ENCODE measurements at places on chromosomes 2 and 18.

GRCh38 chr2:6946722-6947121, 29.5 kb downstream of the RNF144A start:
- H3K4me1 ChIP-seq, result no peaks in the 10 kb centered on the region
- DNase-seq, result no peak
- H3K27me3 ChIP-seq, result no peaks in the 10 kb centered on the region
- no peak overlapping the region for H3K27ac ChIP-seq
- H3K36me3 ChIP-seq, result no peaks in the 10 kb centered on the region

DNA sequence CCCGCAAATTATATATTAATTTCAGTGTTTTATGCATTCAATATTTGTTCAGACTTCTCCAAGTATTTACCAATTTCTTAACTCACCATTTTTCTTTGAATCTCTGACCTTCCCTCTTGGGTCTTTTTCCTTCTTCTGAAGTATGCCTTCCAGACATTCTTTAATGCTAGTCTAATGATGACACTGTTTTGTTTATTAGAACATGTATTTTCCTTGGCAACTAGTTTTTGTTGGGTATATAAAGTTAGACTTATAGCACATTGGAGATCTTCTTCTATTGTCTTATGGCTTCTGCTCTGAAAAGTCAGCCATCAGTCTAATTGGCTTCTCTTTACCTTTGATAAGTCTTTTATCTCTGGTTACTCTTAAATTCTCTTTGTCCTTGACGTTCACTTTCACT, 423.2 kb upstream of the NRP2 start:
- no peaks in the 10 kb centered on the region for H3K4me1 ChIP-seq
- no peak overlapping the region for H3K4me3 ChIP-seq
- H3K27ac ChIP-seq, result no peak overlapping the region
- no peak for DNase-seq
- H3K27me3 ChIP-seq, result no peaks in the 10 kb centered on the region

DNA sequence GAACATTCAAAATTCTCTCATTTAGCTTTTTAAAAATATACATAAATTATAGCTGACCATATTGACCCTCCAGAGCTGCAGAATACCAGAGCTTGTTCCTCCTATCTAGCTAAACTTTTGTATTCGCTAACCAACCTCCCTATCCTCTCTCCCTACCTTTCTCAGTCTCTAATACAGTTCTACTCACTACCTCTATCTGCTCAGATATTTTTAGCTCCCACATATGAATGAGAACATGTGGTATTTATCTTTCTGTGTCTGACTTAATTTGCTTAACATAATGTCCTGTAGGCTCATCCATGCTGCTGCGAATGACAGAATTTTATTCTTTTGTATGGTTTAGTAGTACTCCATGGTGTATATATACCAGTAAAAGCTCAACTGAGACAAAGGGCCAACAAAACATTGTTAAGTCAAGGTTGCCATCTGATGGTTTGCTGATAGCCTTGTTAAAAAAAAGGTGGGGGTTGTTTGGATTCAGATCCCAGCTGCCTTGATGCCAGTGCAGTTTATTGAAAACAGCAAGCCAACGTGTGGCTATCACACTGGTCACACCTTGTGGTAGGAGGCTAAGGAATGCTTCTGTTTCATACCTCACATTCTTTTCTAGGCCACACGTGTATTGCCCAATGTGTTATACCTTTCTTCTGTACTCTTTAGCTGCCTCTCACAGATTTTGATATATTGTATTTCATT, 101.5 kb downstream of the VWA3B start:
- H3K27me3 ChIP-seq, result peaks cover 9% of the 10 kb centered on the region
- H3K27ac ChIP-seq, result no peak overlapping the region
- H3K4me3 ChIP-seq, result no peak overlapping the region
- H3K36me3 ChIP-seq, result no peaks in the 10 kb centered on the region
- no peak for DNase-seq

GRCh38 chr2:132804051-132804450, 134.0 kb upstream of the LYPD1 start:
- H3K27me3 ChIP-seq, result no peaks in the 10 kb centered on the region
- H3K36me3 ChIP-seq, result no peaks in the 10 kb centered on the region
- no peak overlapping the region for H3K4me3 ChIP-seq
- H3K27ac ChIP-seq, result no peak overlapping the region
- DNase-seq, result no peak

DNA sequence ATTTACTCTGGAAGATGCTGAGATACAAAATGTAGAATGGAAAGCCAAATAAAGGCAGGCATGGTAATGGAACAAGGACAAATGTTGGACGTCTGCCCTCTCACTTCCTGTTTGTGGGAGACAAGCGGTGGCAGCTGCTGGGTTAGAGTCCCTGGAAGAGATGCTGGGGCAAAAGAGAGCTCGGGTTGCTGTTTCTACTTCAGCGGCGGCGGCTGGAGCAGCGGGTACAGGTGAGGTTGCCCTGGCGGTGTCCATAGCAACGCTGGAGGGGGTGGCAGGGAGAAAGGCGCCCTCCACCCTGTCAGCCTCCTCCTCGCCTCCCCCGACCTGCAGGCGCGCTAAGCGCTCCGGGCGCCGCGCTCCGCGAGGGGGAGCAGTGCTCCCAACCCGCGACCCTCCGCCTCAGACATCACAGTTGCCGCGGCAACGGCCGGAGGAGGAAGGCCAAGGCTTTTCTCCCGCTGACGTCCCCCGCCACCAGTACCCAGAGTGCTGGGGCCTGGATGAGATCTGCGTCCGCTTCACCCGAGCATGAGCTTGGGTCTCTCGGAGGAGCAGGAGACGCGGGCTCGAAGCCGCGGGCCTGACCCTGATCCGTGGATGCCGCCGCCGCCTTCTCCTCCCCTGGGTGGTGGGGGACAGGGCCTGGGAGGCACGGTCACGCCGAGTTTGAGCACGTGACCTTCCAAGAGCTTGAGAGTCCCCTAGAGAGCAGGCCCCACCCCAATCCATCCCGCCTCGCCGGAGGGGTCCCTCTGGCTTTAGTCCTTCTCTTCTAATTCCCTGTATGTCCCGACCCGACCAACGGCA, 65.6 kb downstream of the NOL4 start:
- peak; percentile 33 for DNase-seq
- H3K36me3 ChIP-seq, result no peaks in the 10 kb centered on the region
- H3K4me3 ChIP-seq, result peak overlapping the region; percentile 45
- H3K4me1 ChIP-seq, result peaks cover 6% of the 10 kb centered on the region
- peak overlapping the region; percentile 30 for H3K27ac ChIP-seq

GRCh38 chr2:176650104-176650837, 381.0 kb downstream of the MTX2 start:
- H3K27ac ChIP-seq, result no peak overlapping the region
- no peaks in the 10 kb centered on the region for H3K4me1 ChIP-seq
- peaks cover 26% of the 10 kb centered on the region for H3K27me3 ChIP-seq
- DNase-seq, result no peak
- no peak overlapping the region for H3K4me3 ChIP-seq

- no peaks in the 10 kb centered on the region for H3K4me1 ChIP-seq
- no peaks in the 10 kb centered on the region for H3K27me3 ChIP-seq
- H3K27ac ChIP-seq, result no peak overlapping the region
- no peak overlapping the region for H3K4me3 ChIP-seq
Observed at GRCh38 chr18:74351354-74351753, 35.7 kb downstream of the C18orf63 start.

GRCh38 chr2:225019105-225019504, 23.2 kb downstream of the DOCK10 start:
- H3K4me3 ChIP-seq, result no peak overlapping the region
- no peaks in the 10 kb centered on the region for H3K4me1 ChIP-seq
- H3K27me3 ChIP-seq, result no peaks in the 10 kb centered on the region
- DNase-seq, result no peak
- H3K27ac ChIP-seq, result no peak overlapping the region
- H3K36me3 ChIP-seq, result no peaks in the 10 kb centered on the region

DNA sequence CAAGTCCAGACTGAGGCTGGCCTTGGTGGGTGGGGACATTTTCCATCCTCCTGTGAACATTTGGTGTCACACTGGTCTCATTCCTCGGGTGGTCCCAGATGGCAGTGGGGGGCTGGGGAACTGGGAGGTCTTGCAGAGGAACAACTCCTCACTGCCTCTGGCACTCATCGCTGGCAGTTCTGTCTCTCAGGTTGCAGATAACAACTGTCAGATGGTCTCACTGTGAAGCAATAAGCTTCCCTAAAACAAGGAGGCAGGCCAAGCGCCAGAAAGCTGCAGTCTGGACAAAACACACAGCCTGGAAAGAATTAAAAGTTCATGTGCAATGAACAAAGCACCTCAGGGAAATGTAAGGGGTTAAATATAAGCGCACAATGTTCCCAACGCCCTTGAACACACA, 78.1 kb downstream of the IRS1 start:
- no peak for DNase-seq
- H3K27me3 ChIP-seq, result no peaks in the 10 kb centered on the region
- no peaks in the 10 kb centered on the region for H3K36me3 ChIP-seq

DNA sequence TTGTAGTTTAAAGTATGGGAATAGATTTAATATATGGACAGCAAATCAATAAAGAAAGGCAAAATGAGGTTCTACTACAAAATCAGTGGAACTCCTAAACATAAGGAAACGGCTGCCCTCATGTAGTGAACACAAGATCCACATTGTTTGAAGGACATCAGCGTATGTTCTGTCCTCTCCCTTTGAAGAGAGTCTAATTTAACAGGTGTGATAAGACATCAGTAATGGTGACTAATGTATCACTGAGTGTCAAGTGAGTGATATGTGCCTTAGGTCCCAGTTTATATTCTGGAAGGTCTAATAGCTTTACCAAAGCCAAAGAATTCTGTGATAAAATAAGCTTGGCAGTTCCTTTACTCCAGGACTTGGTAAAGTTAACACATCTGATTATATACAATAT, 248.7 kb downstream of the PTPRM start:
- no peaks in the 10 kb centered on the region for H3K27me3 ChIP-seq
- peaks cover 4% of the 10 kb centered on the region for H3K4me1 ChIP-seq
- no peaks in the 10 kb centered on the region for H3K36me3 ChIP-seq
- no peak overlapping the region for H3K4me3 ChIP-seq

- no peaks in the 10 kb centered on the region for H3K36me3 ChIP-seq
- no peaks in the 10 kb centered on the region for H3K4me1 ChIP-seq
- no peak for DNase-seq
- no peak overlapping the region for H3K27ac ChIP-seq
- peaks cover 5% of the 10 kb centered on the region for H3K27me3 ChIP-seq
Observed at GRCh38 chr18:59505356-59505755, 146.3 kb upstream of the LMAN1 start.

DNA sequence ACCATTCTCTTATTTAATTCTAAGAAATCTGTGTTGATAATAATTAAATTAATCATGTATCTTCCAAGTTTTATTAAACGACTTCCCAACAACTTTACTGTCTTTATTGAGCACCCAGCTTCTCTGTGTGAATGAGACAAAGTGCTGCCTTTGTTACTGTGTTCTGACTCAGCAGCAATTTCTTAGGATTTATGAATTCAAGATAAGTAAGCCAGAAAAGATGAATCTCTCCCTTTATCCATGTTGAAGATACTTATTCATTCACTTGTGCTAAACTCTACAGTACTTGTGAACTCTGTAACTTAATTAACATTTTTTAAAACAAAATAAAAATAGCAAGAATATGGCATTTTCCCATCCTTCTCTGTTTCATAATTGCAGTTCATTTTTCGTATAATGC, 1403.3 kb upstream of the DDX18 start:
- DNase-seq, result no peak
- H3K4me3 ChIP-seq, result no peak overlapping the region
- H3K27me3 ChIP-seq, result no peaks in the 10 kb centered on the region
- H3K4me1 ChIP-seq, result no peaks in the 10 kb centered on the region
- H3K36me3 ChIP-seq, result no peaks in the 10 kb centered on the region

- H3K4me3 ChIP-seq, result no peak overlapping the region
- no peaks in the 10 kb centered on the region for H3K36me3 ChIP-seq
- H3K27me3 ChIP-seq, result no peaks in the 10 kb centered on the region
Observed at GRCh38 chr2:172806493-172806892, 70.8 kb downstream of the RAPGEF4 start.

GRCh38 chr2:196489371-196489770, 150.1 kb upstream of the CCDC150 start:
- no peaks in the 10 kb centered on the region for H3K4me1 ChIP-seq
- H3K27ac ChIP-seq, result no peak overlapping the region
- H3K27me3 ChIP-seq, result no peaks in the 10 kb centered on the region
- DNase-seq, result no peak

DNA sequence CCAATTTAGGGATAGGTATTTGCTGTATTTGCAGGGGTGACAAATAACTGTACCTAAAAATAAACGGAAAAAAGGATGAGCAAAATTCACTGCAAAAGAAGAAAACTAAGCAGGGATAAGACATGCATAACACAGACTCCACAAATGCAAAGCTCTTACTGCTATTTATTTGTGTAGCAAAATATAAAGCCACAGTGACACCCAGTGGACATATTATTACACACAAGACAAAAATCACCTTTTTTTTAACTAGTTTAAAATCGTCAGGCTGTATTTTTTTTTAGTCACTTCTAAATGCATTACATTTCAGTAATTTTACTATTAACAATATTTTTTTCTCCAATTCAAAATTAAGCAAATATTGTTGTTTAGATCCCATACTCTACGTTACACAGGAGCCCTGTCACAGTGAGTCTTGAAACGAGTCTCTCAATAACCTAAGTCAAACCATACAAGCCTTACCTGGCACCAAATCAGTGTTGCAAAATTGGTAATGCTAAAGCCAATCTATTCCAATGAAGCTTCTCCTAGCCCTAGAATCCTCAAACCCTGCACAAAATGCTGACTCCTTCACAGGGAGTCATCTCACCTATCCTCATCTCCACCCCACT, 23.7 kb downstream of the METTL4 start:
- peaks cover 10% of the 10 kb centered on the region for H3K36me3 ChIP-seq
- H3K4me1 ChIP-seq, result no peaks in the 10 kb centered on the region
- no peak overlapping the region for H3K27ac ChIP-seq
- DNase-seq, result no peak
- H3K4me3 ChIP-seq, result no peak overlapping the region

- H3K27ac ChIP-seq, result no peak overlapping the region
- no peak overlapping the region for H3K4me3 ChIP-seq
- no peak for DNase-seq
- no peaks in the 10 kb centered on the region for H3K4me1 ChIP-seq
- no peaks in the 10 kb centered on the region for H3K27me3 ChIP-seq
Observed at GRCh38 chr2:198465970-198466369, 661.6 kb downstream of the PLCL1 start.

DNA sequence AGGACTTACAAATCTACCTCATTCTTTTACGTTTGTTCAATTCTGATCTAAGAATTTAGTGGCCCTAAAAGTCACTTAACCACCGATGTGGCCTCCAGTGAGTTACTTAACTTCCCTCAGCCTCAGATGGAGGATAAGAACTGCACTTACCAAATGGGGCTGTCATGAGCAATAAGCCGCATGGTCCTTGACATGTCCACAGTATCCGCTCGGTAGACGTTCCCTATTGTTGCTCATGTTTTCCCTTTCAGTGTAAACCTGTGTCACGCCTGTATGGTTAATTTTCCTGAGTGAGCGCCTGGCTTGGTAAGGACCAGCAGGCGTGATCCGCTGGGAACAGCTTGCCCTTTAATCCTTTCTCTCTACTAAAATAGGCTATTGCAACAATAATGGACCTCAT, 20.3 kb downstream of the SEC11C start:
- H3K27ac ChIP-seq, result no peak overlapping the region
- peaks cover 9% of the 10 kb centered on the region for H3K36me3 ChIP-seq
- DNase-seq, result no peak
- peaks cover 3% of the 10 kb centered on the region for H3K4me1 ChIP-seq

GRCh38 chr2:99552529-99552928, 62.7 kb upstream of the REV1 start:
- H3K27ac ChIP-seq, result no peak overlapping the region
- no peak for DNase-seq
- peaks cover 8% of the 10 kb centered on the region for H3K27me3 ChIP-seq
- no peaks in the 10 kb centered on the region for H3K36me3 ChIP-seq
- H3K4me1 ChIP-seq, result no peaks in the 10 kb centered on the region
- no peak overlapping the region for H3K4me3 ChIP-seq
